ENCODE measurements at places on chromosomes 5 and 9.
A peak's percentile ranks its signal among the peaks of the same experiment; 100 is the strongest.

DNA sequence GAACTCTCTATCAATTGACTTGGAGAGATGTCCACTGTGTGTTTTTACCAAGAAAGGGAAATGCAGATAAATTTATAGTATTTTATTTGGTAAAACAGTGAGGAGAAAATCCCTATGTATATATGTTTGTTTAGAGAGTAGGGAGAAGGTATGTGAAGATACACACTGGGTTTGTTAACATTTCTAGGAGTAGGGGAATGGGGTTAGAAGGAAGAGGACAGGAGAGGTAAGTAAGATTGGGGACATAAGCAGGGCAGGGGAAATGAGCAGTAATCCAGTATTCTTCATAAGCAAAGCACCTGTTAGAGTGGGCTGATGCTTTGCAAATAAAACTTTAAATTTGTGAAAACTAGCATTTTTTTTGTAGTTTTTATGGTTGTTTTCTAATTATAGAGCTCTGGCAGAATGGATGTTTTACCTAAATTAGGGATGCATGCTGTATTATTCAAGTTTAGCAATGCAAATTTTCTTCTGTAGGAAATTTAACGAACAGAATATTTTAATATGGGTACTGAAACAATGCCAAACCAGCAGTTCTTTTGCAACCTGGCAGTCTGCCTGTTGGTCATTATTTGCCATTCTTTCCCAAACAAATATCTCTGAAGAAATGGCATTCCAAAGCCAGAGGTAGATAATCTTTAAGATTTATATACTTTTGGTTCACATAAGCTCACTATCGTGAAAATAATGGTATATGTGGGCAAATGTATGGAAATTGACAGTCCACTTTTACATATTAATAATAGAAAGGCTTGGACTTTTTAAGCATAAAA is 19.4 kb upstream of the DCP2 start:
- no peak for DNase-seq

DNA sequence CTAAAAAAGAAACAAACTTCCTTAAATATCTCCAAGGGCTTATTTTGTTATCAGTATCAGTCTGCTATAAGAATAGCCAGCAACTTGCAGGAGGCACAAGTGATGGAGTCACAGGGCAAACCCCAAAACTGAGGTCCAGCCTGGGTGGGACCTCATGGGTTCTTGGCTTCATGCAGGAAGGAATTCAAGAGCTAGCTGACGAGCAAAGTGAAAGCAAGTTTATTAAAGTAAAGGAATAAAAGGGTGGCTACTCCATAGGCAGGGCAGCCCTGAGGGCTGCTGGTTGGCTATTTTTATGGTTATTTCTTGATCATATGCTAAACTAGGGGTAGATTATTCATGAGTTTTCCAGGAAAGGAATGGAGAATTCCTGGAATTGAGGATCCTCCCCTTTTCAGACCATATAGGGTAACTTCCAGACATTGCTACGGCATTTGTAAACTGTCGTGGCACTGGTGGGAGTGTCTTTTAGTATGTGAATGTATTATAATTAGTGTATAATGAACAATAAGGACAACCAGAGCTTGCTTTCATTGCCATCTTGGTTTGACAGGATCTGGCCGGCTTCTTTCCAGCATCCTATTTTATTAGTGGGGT is 231.9 kb downstream of the ADAMTSL1 start:
- no peak for DNase-seq

- no peak for DNase-seq
Measured at GRCh38 chr9:131178926-131179325, 53.5 kb downstream of the NUP214 start.

DNA sequence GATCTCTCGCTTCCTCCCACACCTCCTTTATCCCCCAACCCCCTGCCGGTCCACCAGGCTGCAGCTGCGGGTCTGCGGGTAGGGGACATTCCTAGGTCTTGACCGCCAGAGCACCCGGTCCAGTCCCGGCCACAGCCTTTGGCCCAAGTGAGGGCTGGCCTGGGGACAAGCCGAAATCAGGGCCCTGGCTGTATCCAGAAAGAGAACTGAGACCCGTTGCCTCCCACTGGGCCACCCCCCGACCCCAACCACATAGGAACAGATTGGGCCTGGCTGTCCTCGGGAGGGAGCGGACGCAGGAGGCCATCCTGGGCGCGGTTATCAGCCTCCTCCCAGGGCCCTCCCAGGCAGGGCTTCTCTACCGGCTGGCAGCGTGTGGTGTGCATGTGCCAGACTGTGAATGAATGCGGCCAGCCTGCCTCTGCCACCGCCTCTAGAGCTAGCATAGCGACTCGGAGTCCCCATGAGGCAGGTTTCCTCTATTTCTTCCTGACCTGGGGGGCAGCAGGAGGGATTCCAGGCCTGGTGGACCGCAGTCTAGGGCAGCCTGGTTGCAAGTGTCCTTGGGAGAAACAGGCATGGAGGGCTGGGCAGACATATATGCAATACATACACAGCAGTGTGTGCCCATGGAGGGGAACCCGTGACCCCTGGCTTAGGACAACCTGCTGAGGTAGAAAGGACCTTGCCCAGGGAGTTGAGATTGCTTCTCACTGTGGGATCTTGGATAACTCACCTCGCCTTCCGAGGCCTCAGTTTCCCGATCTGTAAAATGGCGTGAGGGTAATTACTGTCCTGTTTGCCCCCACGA is 1.2 kb downstream of the N4BP3 start:
- no peak for DNase-seq

DNA sequence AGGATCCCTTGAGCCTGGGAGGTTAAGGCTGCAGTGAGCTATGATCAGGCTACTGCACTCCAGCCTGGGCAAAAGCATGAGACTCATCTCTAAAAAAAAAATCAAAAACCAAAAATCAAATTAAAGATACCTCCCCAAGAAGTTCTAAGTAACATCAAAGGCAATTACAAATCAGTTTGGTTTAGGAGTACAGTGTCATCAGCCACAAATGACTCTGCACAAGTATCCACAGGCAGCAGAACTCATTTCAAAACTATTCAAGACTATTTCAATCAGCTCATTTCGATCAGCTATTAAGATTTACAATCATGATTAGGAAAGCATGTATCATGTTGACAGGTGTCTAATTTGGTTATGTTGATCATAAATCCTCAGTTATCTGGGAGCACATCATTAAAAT is 19.1 kb downstream of the TRMO start:
- no peak for DNase-seq

DNA sequence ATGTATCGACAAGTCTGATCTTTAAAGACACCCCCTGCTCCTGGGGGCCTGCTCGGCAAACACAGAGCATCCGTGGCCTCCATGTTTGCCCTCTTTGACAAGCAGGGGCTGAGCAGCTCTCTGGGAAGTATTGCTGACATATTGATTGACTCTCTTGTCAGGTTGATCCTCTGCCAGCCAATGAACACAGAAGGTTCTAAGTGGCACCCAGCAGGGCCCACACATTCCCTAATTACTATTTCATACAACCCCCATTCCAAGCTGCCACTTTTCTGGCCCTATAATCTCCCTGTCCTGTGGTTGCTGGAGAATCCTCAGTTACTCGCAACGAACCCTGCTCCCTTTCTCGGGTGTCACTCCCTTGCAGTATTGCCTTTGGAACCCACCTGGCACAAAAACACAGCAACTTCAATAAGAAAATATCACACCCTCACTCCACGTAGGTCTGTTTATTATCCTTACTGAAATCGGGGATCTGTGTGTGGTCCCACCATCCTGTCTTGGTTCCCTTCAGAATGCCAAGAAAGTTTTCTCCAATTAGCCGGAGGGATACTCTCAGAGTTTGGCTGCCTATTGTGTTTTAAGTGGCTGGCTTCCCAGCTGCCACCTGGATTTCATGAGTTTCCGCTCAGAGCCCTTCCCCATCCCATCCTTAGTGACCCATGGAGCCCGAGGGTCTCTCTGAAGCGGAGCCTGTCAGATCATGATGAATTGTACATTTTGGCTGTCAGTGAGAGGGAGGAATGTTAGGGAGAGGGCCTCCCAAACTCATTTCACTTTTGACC is 249.0 kb upstream of the WWC1 start:
- DNase-seq = no peak

GRCh38 chr9:113988385-113989016 is 89.6 kb downstream of the AMBP start:
- DNase-seq = no peak

DNA sequence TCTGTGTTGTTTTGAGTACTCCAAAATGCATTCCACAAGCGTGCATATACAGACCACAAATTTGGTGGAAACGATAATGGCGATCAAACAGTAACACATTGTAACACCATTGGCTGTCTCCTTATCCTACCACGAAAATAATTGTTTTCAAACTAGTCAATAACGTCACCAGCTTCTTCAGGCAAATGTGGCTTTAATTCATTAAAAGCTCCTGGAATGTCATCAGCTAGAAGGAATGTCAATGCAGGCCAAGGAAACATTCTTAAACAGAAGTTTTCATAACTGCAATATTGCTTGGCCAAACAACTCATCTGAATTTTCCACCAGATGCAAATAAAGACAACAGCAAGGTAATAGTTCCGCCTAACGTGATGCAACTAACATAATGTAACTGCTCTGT is 71.6 kb upstream of the XPA start:
- peak; percentile 50 for DNase-seq

- no peak for DNase-seq
Measured at GRCh38 chr5:922436-923280, 30.0 kb downstream of the TRIP13 start.

DNA sequence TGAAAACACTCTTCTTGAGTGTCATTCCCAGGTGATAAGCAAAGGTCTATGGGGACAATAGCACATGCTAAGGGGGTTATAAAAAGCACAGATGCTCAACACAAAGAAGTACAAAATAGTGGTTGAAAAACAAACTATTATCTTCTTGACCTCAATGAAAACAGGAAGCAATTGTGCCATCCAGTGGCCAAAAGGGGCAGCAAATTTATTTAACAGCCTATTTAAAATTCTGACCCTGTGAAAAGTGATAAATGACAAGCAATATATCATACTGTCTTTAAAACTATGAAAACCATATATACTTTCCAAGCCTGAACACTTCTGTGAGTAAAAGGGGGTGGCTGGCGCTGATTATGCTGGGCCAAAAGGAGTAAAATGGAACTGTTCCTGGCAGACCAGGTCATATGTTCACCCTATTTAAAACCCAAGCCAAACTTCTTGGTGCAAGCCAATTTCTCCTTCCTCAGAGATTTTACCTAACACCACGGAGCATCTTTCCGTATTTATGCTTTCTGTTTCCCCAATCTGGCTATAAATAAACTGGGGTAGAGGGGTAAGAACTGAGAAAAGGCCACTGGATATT is 29.7 kb downstream of the TEX10 start:
- peak; percentile 36 for DNase-seq

DNA sequence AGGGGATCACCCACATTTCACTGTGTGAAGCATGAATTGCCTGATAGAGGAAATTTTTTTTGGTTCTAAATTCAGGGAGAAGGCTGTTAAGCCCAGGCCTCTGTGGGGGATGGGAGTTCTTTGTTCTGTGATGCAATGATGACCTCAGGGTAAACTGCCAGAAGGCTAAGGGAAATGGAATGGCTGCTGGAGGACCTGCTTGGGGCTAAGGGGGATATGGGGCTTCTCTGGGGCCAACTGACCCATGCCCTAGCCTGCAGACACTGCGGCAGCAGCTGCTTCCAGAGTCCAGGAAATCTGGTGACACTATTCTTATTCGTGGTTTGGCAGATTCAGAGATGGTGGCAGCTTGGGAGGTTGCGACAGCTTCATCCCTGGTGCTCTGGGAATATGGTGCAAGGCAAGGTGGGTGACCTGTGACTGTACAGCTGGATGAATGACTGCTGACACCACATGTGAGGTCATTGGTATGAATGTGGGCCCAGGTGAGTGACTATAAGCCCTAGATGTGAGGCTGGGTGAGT is 30.3 kb downstream of the VCP start:
- DNase-seq = peak; percentile 14

DNA sequence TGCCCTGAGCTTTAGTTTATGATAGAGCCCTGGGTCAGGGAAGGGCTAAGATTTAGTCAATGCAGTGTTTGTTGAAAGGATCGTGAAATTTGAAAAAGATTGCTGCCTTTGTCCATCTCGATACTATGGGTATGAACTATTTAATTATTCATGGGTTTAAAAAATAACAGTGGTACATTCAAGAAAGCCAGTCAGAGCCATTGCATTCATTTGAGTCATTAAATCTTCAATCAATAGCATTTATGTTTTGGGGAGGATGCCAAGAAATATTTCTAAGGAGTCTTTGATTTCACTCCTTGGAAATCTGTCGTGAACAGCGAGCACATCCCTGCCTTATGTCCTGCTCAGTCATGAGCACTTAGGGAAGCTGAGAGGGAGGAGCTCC is 54.4 kb upstream of the LRRTM2 start:
- no peak for DNase-seq

DNA sequence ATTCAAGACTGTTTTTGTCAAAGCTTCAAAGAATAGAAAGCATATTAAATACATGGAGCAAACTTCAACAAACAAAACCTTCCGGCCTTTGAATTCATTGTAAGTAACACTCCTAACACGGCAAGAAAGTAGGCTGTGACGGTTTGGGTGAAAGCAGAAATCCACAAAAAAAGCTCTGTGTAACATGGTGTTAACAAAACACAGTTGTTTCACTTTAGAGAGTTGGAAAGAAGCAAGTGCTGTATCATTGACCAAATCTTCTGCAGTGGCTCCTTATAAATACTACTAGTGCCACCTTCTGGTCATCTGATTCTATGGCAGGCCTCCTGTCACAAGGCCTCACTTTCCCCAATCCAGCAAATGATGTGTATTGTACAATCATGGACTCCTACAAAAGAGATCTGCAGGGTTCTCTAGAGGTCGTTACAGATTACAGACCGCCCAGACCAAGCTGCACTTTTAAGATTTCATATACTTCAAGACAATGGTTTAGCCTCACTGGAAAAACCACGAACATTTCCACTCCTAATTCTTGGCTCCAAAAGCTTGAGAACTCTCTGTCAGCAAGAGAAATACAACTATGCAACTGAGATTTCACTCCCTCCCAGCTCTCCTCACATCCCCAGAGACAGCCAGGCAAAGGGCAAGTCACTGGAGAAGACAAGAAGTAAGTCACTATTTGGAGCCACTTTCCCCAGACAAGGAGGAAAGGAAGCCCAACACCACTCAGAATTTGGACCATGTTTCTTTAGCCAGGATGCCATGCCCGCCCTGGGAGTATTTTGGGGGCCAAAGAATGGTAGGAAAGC is 196.2 kb downstream of the DTWD2 start:
- DNase-seq = peak; percentile 83

DNA sequence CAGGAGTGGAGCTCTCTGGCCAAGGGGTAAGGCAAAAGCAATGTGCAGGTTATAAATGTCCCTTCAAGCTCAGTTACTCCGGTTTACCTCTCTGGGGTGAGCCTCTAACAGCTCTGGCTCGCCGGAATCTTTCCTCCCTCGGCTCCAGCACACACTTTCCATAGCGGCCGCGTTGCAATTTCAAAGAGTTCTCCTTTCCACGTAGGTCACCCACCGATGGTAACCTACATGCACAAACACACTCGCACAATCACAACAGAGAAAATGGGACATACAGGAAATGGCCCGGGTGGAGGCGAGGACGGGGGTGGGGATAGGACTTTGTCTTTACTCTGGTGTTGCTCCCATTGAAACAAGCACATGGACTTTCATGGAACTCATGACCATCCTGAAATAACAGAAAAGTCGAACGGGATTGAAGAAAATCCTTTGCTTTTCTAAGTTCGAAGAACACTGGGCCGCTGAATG is 1.2 kb downstream of the LHFPL2 start:
- DNase-seq = peak; percentile 42

GRCh38 chr5:17058438-17058837 is 122.3 kb upstream of the MYO10 start:
- DNase-seq = no peak

- no peak for DNase-seq
Measured at GRCh38 chr5:68928617-68929302, 165.1 kb upstream of the SLC30A5 start.
